SW480 (cell line): ENCODE measurements at places on chromosomes 7 and 10.
A peak's percentile ranks its signal among the peaks of the same experiment; 100 is the strongest.

GRCh38 chr7:157032128-157032527, 21.7 kb upstream of the MNX1 start:
- no peak for DNase-seq

DNA sequence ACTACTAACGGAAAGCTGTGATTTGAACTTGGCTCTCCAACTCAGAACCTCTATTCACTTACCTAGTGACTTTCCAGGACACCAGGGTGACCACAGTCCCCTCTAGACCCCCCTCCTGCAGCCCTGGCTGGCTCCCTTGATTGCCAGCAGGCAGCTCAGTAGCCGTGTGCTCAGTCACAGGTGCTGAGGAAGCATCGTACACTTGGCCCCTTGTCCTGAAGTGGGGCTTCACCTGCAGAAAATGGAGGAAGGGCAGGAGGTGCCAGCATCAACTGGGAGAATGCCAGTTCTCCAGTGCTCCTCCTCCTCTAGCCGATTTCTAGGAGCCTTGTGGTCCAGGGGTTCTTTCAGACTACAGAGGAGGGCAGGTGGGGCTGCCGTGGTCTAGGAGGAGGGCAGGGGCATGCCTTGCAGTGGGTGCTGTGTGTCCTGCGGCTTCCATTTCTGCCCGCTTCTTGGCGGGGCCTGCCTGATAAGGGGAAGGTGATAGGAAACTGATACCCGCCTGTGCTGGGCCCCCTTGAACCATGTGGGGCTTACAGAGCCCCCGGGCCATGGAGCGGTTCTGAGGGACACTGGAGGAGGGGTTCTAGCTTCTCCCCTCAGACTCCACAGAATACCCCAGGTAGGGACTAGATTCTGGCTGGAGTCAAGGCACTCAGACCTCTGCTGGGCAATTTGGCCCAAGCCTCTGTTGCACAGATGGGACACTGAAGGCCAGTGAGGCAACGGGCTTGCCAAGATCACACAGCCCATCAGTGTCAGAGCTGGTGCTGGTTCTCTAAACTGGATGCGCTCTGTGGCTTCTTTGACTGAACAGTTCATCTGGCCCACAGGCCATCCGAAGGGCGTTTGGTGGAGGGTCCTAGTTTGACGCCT, 14.0 kb downstream of the FAM241B start:
- no peak for DNase-seq

GRCh38 chr10:103789771-103790201, 65.6 kb downstream of the SH3PXD2A start:
- no peak for DNase-seq

DNA sequence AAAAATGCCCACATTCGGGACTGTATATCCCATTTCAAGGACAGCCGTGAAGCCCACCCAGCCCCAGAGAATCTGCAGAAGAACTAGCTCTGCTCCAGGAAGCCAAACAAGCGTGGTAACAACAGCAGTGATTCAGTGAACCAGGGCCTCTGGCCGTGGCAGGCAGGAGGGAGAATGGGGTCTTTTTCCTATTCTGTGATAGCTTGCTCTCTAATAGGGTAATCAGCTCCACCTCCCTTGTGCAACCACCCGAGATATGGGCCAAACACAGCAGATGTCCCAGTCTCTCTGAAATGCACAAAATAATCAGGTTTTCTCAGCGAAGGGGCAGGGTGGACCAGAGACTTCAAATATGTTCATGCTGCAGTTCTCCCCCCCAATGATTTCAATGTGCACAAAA, 35.8 kb downstream of the CHST15 start:
- DNase-seq: no peak

GRCh38 chr10:58856508-58857240, 319.8 kb upstream of the PHYHIPL start:
- DNase-seq: peak; percentile 44

- no peak for DNase-seq
These were observed 2.2 kb upstream of the EPC1 start for GRCh38 chr10:32349199-32349585.
